ENCODE measurements at places on chromosomes 12 and 14. TPM values are rescaled to one million over a fixed set of nuclear protein-coding genes. Genes with fewer than 3 reads are reported as not detected.

GRCh38 chr12:56257491-56258067, 605 bp downstream of the ANKRD52 start:
- H3K27me3 ChIP-seq, result no peaks in the 10 kb centered on the region
- H3K36me3 ChIP-seq, result peaks cover 25% of the 10 kb centered on the region
- peak overlapping the region; percentile 70 for H3K27ac ChIP-seq
- DNase-seq, result no peak

DNA sequence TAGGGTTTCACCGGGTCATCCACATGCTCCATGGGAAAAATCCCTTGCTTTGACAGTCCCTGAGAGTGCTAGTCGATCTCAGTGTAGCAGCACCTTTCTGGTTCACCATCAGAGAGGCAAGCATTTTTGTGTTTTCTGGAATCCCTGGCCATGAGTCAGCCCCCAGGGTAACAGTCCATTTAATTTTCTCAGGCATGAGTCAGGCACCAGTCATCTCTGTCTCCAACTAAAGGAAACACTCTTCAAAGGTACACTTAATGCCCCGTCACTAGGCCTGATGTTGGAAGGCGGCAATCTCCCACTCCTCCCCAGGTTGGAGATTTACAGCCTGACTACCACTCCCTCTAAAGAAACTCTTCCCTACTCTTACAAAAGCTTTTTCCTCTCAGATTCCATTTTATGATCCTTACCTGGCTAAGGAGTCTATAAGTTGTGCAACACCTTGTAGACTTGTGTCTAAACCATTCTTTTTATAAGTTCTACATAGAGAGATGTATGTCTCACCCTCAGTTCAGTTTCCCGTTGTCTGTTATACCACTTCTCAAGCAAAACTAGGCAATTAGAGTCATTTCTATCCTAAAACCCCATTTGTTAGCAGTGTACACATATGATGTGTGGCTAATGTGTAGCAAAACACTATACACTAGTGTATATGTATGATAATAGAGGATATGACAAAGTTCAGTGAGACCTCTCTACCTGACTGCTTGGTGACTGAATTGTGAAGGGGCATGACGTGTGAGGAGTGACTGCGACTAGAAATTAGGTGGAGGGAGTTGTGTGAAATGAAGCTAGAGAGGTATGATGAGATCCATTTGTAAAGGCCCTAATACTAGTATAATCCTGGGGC, 24.6 kb downstream of the TMEM19 start:
- no peak overlapping the region for H3K4me3 ChIP-seq
- H3K27ac ChIP-seq, result no peak overlapping the region
- peak; percentile 93 for DNase-seq
- no peaks in the 10 kb centered on the region for H3K27me3 ChIP-seq
- H3K36me3 ChIP-seq, result no peaks in the 10 kb centered on the region
- H3K4me1 ChIP-seq, result peaks cover 6% of the 10 kb centered on the region

DNA sequence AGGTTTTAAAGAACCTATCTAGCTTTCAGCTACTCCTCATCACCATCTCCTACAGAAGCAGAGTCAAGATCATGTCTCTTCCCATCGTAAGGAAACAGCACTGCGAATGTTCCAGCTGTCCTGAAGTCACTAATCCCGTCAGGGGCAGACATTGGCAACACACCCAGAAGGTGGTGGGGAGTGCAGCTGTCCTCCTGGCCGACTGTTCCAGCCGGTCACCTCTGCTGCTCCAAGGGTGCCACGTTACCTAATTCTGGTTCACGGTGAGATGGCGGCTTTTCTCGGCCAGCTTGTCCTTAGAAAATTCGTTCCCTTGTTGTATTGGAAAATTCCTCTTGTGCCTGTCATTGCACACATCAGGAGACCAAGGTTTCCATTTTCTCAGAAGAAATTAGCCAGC, 196.2 kb downstream of the ZFP36L1 start:
- no peaks in the 10 kb centered on the region for H3K27me3 ChIP-seq
- no peak overlapping the region for H3K4me3 ChIP-seq
- no peak overlapping the region for H3K27ac ChIP-seq
- no peaks in the 10 kb centered on the region for H3K36me3 ChIP-seq
- DNase-seq, result no peak

GRCh38 chr12:128245905-128246304, 21.1 kb upstream of the TMEM132C start:
- no peaks in the 10 kb centered on the region for H3K27me3 ChIP-seq
- no peaks in the 10 kb centered on the region for H3K4me1 ChIP-seq
- no peak overlapping the region for H3K4me3 ChIP-seq
- no peak overlapping the region for H3K27ac ChIP-seq

DNA sequence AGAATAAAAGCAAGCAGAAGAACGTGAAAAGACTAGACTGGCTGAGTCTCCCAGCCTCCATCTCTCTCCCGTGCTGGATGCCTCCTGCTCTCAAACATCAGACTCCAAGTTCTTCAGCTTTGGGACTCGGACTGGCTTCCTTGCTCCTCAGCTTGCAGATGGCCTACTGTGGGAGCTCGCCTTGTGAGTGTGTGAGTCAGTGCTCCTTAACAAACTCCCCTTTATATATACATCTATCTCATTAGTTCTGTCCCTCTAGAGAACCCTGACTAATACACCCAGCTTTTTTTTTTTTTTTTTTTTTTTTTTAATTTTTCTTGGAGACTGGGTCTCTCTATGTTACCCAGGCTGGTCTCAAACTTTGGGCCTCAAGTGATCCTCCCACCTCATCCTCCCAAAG, 46.9 kb downstream of the ACTN1 start:
- peaks cover 21% of the 10 kb centered on the region for H3K4me1 ChIP-seq
- no peak overlapping the region for H3K4me3 ChIP-seq
- peak; percentile 63 for DNase-seq
- no peaks in the 10 kb centered on the region for H3K27me3 ChIP-seq
- no peak overlapping the region for H3K27ac ChIP-seq

DNA sequence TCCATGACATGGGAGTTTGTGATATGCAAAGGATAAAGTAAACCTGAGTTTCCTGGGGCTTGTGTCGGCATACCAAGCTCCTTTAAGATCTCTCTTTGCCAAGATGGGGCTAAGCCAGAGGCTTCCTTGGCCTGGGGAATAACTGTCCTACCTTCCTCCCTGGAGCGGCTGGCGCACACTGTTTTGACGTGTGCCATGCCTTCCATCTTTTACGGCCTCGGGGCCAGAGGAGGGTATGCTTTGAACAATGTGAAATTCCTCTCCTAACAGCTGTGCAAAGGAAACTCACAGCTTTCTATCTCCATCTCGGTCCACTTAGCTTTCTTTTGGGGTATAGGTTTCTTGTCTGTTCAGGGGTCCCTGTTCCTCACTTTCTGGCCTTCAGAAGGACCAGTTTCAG, 55.2 kb downstream of the NTF3 start:
- H3K4me3 ChIP-seq, result no peak overlapping the region
- DNase-seq, result no peak
- no peaks in the 10 kb centered on the region for H3K27me3 ChIP-seq
- H3K36me3 ChIP-seq, result no peaks in the 10 kb centered on the region

- H3K4me3 ChIP-seq, result no peak overlapping the region
- H3K27ac ChIP-seq, result no peak overlapping the region
- H3K27me3 ChIP-seq, result no peaks in the 10 kb centered on the region
- peaks cover 10% of the 10 kb centered on the region for H3K36me3 ChIP-seq
- H3K4me1 ChIP-seq, result no peaks in the 10 kb centered on the region
These were observed 51.3 kb downstream of the STX2 start for GRCh38 chr12:130787445-130788410.

DNA sequence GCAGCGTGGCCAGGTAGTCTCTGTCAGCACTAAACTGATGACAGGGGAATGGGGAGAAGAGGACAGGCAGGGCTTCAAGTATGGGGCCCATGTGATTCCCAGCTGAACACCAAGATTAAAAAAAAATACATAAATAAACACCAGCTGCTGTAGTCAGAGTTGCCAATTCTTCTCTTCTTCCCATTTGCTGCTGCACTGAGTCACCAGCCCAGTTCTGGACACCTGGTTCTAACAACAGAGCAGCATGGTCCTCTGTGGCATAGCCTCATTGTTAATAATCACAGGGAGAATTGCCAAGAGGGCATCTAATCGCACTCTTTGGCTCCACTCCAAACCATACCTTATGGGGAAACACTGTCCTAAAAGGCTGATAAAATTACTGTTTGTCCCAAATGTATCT, 15.1 kb downstream of the PPM1H start:
- no peak overlapping the region for H3K4me3 ChIP-seq
- no peaks in the 10 kb centered on the region for H3K4me1 ChIP-seq
- peak; percentile 73 for DNase-seq
- H3K27ac ChIP-seq, result no peak overlapping the region
- no peaks in the 10 kb centered on the region for H3K36me3 ChIP-seq

- DNase-seq, result no peak
- no peaks in the 10 kb centered on the region for H3K4me1 ChIP-seq
- no peaks in the 10 kb centered on the region for H3K27me3 ChIP-seq
- H3K27ac ChIP-seq, result no peak overlapping the region
- H3K4me3 ChIP-seq, result no peak overlapping the region
These were observed 174.1 kb upstream of the SFSWAP start for GRCh38 chr12:131536766-131537165.

GRCh38 chr14:68794851-68795596, 2.2 kb upstream of the ZFP36L1 start:
- DNase-seq, result peak; percentile 96
- H3K27ac ChIP-seq, result peak overlapping the region; percentile 100
- H3K4me1 ChIP-seq, result peaks cover 6% of the 10 kb centered on the region
- peak overlapping the region; percentile 100 for H3K4me3 ChIP-seq
- H3K27me3 ChIP-seq, result no peaks in the 10 kb centered on the region

GRCh38 chr12:68932128-68932960, 627 bp downstream of the CPM start:
- H3K4me1 ChIP-seq, result peaks cover 3% of the 10 kb centered on the region
- no peaks in the 10 kb centered on the region for H3K27me3 ChIP-seq

DNA sequence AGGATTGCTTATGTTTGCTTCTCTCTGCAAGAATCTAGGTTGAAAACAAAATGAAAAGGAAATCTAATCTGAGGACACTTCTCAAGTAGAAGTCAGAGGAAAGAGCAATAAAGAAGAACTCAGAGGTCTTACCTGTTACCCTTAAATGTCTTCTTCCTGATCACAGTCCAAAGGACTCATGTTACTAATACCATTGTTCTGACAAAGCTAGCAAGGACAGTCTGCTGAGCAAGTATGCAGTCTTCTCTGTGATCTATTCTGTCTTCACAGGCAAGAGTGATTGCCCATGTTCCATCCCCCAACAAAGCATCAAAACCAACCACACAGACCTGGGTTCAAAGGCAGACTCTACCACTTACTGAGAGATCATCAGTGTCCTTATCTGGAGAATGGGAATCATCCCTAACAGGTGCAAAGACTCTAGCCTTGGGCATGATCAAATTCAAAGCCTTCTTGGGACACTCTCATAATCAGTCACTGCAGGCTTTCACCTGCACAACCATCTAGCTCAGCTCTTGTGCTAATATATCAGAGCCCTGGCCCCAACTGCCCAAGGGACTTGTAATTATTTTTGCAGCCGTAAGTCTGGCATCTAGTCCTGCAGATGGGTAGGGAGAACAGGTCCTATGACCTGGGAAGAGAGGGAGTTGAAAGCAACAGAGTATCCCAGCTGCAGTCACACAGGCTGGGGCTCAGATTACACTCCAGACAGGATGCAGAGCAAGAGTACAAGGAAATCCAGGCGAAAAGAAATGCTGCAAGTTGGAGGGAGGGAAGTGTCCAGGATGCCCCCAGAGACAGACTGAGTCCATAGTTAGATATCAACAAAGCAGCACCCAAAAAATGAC, 97.9 kb upstream of the NUDT4 start:
- DNase-seq, result peak; percentile 25
- H3K36me3 ChIP-seq, result no peaks in the 10 kb centered on the region
- H3K4me3 ChIP-seq, result no peak overlapping the region
- H3K27ac ChIP-seq, result no peak overlapping the region

GRCh38 chr12:85575120-85576096, 260.8 kb downstream of the RASSF9 start:
- no peak overlapping the region for H3K4me3 ChIP-seq
- no peak overlapping the region for H3K27ac ChIP-seq
- DNase-seq, result peak; percentile 48
- H3K36me3 ChIP-seq, result no peaks in the 10 kb centered on the region

DNA sequence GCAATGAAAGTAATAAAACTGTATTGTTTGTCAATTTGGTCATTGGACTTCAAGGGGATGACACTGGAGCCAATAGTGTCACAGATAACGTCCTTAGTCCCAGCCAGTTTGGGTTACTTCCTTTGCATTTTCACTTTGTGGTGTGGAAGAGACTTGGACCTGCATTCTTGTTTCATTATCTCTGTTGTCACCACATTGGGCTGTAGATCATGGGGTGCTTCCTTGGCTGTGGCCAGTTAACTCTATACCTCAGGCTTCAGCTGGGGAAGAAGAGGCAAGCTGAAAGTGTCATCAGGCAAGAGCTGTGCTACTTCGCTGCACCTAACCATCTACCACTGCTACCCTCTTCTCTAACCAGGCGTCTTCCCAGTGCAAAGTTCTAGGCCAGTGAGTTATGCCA, 15.1 kb upstream of the CISTR start:
- no peak for DNase-seq
- H3K27me3 ChIP-seq, result no peaks in the 10 kb centered on the region
- peaks cover 12% of the 10 kb centered on the region for H3K4me1 ChIP-seq

DNA sequence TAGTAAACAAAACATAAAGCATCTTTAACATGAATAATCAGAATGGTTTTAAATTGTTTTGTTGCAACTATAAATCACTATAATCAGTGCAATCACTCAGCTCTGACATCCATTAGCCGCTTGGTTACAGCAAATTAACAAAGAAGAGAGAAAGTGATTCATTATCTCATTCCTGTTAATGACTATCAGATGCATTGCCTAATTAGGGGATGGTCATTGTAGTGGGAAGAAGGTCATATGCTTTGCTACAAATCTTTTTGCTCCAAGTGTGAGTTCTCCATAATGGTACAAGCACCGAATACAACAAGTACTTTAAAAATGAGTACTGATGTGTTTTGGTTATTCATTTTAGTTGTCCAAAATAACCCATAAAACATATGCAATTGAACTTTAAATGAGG, 272.0 kb downstream of the AKAP6 start:
- no peaks in the 10 kb centered on the region for H3K36me3 ChIP-seq
- no peaks in the 10 kb centered on the region for H3K27me3 ChIP-seq
- H3K4me1 ChIP-seq, result peaks cover 2% of the 10 kb centered on the region
- H3K4me3 ChIP-seq, result no peak overlapping the region
- DNase-seq, result no peak

DNA sequence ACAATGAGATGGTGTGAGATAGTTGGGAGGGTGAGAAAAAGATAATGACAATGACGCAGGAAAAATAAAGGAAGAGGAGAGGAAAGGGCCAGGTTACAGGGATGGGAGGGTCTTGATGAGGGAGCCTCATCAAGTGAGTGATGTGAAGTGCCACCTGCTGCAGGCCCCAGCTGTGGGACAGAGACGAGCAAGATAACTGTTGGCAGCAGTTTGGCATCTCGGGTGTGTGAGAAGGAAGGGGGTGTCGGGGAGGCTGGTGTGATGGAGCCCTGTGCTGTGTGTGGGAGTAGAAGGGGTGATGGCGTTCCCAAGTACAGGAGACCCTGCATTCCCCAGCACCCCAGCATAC, 11.4 kb upstream of the TAC3 start:
- peaks cover 40% of the 10 kb centered on the region for H3K27me3 ChIP-seq
- H3K4me3 ChIP-seq, result no peak overlapping the region

The SLC10A1 gene
- not detected for polyA plus RNA-seq

The PTPRO gene
- 0.35 TPM for polyA plus RNA-seq

The TAS2R50 gene
- polyA plus RNA-seq, result not detected

The KRT3 gene
- polyA plus RNA-seq, result not detected

The FERMT2 gene
- 176 TPM for polyA plus RNA-seq

The SLC8A3 gene
- not detected for polyA plus RNA-seq

The PLA2G1B gene
- not detected for polyA plus RNA-seq

All from fibroblast of lung (primary cell).